ENCODE measurements at places on chromosomes 2 and 18. TPM values are rescaled to one million over a fixed set of nuclear protein-coding genes. Genes with fewer than 3 reads are reported as not detected.

The POLR1B gene
- 18.9 TPM for polyA plus RNA-seq

DNA sequence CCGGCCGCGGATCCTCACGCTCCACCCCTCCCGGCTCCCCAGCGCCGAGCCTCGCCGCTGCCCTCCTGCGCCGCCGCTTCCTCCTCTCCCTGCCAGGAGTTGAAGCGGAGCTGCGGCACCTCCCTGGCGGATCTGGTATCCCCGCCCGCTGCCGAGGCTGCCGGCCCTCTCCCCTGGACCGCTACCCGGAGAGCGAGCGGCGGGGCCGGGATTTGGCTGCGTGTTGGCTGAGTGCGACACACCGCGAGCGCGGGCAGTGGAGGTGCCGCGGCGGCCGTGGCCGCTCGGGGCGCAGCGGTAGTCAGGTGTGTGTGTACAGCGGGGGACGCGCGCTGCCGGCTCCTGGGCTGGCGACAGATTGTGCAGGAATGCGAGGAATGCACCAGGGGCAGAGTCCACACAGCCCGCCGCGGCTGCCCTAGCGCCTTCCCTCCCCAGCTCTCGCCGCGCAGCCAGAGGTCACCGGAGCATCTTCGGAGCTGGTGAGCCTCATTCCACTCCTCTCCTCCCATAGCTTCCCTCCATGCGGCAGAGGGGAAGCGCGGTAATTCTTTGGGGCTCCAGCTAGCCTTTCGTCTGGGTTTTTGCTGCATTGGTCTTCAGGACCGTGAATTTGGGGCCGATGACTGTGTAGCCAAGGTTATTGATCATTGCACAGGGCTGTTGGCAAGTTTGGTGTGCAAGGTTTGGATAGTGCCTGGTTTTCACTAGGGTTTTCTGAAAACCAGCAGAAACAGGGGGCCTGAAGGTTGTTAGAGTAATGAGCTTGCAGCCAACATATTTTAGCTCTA lies 1.3 kb downstream of the PKP4 start:
- peak; percentile 65 for DNase-seq

DNA sequence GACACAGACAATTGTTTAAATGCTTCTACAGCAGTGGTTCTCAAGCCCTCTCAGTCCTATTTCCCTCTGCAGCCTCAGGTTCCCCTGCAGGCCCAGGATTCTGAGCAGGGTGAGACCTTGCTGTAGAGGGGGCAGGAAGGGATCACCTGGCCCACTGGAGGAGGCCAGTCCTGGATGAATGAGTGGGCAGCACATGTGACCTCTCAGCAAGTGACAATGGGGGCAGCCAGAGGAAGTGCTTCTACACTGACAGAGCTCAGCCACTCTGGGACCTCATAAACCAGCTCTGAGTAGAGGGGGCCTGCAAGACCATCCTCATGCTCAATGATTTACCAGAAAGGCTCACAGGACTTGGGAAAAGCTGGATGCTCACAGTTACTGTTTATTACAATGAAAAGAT lies 63.2 kb downstream of the ASB1 start:
- DNase-seq: no peak

- no peak for DNase-seq
Measured at GRCh38 chr2:175931805-175932204, 70.3 kb downstream of the LNPK start.

GRCh38 chr2:24576617-24577016 lies 85.6 kb downstream of the NCOA1 start:
- no peak for DNase-seq

The PRKAG3 gene
- not detected for polyA plus RNA-seq

GRCh38 chr2:101450965-101451364 lies 23.9 kb downstream of the RFX8 start:
- DNase-seq: no peak

- DNase-seq: no peak
Measured at GRCh38 chr2:26860211-26860850, 12.4 kb downstream of the DPYSL5 start.

GRCh38 chr2:36337354-36337753 lies 18.2 kb upstream of the CRIM1 start:
- DNase-seq: no peak

The DRC1 gene
- polyA plus RNA-seq: 0.21 TPM

DNA sequence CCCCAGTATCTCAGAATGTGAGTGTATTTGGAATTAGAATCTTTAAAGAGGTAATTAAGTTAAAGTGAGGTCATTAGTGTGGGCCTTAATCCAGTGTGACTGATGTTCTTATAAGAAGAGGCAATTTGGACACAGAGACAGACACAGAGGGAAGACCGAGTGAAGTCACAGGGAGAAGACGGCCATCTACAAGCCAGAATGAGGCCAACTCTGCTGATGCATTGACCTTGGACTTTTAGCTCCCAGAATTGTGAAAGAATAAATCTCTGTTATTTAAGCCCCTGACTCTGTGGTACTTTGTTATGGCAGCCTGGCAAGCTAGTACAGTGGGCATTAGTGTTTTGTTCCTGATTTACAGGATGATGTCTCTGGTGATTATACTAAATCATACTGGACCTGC lies 64.6 kb downstream of the LTBP1 start:
- DNase-seq: no peak

- no peak for DNase-seq
Measured at GRCh38 chr2:240155745-240156390, 15.4 kb upstream of the OTOS start.

- DNase-seq: no peak
Measured at GRCh38 chr2:37718515-37719161, 47.2 kb upstream of the CDC42EP3 start.

- no peak for DNase-seq
Measured at GRCh38 chr2:19580264-19580663, 221.8 kb upstream of the OSR1 start.

DNA sequence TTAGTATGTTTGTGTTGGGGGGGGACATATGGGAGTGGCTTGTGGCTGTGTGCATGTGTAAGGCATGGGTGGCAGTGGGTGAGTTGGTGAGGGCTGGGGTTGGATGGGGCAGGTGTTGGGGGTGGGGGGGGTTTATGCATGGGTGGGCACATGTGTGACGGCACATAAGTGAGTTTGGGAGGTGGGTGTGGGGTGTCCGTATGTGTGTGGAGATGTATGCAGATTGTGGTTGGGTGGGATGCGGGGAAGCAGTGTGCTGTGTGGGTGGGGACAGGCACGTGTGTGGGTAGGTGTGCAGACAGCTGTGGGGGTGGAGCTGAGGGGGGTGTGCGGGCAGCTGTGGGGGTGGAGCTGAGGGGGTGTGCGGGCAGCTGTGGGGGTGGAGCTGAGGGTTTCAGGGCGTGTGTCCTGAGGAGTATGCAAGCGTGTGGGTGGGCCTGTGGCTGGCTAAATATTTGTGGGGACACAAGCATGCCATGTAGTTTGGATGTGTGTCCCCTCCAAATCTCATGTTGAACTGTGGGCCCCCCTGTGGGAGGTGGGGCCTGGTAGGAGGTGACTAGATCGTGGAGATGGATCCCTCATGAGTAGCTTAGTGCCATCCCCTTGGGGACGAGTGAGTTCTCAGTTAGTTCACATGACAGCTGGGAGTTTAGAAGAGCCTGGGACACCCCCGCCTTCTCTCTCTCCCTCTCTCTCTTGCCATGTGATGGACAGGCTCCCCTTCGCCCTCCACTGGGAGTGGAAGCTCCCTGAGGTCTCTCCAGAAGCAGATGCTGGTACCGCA lies 59.4 kb downstream of the ANKMY1 start:
- no peak for DNase-seq

DNA sequence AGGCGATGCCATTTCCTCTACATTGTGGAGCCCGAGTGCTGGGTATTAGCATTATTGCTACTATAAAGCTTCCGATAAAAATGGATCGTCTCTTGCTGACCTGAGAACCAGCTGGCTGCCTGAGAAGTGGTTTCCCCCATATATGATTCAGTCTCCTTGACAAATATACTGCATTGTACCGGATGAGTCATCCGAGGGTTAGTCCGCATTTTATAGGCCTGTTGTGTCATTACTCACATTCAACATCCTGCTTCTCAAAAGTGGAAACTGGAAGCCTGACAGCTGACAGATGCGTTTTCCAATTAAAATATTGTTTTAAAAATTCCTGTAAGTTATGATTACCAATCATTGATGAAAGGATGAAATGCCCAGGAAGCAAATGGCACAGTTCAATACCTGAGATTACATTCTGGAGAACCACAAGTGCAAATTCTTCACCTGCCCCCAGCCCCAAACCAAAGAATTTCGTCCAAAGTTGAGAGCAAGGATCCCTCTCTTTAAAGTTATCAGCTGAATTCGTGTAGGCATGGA lies 65.7 kb downstream of the SPRED2 start:
- peak; percentile 93 for DNase-seq

DNA sequence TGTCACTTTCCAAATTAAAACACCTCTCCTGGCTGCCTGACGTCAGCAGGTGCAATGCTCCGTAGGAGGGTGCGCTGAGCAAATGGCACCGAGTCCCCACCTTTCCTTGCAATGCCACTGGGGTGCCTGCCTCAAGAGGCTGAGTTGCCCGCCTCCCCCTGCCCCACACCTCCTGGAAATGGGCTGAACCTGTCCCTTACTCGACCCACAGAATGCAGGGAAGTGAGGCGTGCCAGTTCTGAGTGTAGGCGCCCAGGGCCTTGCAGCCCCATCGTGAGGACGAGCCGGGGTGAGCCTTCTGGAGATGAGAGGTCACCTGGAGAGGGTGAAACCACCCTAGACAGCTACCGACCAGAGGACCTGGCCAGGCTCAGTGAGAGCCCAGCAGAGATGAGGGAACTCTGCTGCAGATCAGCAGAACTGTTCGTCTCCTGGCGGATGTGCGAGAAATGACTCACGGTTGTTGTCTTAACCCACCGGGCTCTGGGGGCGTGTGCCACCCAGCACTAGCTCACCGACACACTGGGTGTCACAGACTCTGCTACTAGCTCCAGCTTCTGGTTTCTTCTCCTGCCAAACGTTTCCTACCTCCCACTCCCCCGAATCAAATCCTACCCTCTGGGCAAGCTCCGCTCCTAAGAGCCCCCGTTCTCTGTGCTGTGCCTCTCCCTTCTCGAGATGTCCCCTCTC lies 168.7 kb upstream of the HDAC4 start:
- no peak for DNase-seq

DNA sequence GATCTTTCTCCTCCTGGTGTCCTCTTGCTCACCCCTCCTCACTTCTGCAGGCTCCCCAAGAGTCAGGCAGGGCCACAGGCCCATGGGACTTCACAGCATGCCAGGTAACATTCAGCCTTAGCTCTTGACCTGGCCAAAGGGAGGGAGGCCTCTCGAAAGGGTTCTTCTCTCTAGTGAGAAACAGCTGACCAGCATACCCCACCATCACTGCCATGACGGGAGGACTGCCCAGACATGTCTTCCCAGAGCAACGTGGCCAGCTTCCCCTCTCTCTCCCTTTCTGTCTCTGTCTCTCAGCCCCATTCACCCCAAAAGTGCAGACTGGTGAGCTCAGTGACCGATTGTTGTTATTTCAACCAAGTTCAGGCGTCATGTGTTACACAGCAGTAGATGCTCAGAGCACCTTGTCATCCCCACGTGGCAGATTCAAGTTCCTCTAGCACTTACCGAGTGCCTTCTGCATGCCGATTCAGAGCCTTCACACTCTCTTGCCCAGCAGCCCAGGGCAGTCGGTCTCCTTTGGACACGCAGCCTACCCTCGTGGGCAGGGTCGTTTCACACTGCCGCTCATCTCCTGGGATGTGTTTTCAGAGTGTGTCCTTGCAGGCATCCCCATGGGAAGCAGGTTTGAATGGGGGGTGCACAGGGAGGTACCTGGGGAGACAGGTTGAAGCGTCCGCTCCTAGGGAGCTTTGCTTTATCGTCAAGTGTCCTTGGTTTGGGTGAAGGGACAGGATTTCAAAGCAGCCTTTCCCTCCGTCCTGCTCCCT lies 259.9 kb downstream of the NDUFA10 start:
- no peak for DNase-seq

The SSB gene
- 255 TPM for polyA plus RNA-seq

- DNase-seq: peak; percentile 31
Measured at GRCh38 chr2:189835855-189836558, 51.8 kb downstream of the PMS1 start.

DNA sequence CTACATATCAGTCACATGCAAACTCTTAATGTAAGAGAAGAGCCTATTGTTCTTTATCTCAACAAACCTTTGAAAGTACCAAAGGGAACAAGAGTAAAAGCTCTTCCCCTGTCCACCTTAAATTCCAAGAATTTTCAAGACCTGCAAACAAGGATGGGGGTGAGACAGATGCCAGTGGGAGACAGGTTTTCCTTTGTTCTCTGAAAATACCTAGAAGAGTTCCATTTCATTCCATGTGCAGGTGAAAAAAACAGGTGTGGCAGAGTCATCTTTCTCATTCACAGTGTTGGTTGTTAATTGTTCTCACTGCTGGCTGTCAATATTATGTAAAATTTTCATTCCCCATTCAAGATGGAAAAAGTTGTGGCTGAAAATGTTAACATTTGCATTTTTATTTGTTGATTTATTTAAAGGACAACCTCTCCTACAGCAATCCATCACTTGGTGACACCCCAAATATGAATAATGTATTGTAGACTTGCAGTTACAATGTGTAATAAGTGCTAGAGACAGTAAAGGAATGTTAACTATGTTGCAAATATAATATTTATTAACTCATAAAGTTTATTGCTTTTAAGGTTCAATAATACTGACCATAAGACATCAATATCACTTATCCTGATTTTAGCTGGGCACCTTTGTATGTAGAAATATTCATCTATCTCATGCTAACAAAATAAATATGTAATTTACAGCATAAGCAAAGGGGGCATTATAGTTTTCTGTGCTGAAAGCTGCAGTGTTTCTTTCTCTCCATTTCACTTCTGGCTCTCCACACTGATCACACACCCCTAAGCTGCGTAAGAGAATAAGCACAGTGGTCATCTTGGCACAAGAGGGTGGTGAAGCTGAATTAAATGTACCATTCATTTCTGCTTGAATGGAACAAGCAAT lies 347.0 kb downstream of the KIAA1328 start:
- DNase-seq: no peak

GRCh38 chr18:63312737-63313395 lies 6.7 kb downstream of the BCL2 start:
- DNase-seq: no peak

The KCTD18 gene
- polyA plus RNA-seq: 12.2 TPM

- no peak for DNase-seq
Measured at GRCh38 chr2:17052001-17052400, 386.4 kb upstream of the CYRIA start.

GRCh38 chr2:33607251-33607721 lies 8.2 kb upstream of the FAM98A start:
- DNase-seq: no peak

DNA sequence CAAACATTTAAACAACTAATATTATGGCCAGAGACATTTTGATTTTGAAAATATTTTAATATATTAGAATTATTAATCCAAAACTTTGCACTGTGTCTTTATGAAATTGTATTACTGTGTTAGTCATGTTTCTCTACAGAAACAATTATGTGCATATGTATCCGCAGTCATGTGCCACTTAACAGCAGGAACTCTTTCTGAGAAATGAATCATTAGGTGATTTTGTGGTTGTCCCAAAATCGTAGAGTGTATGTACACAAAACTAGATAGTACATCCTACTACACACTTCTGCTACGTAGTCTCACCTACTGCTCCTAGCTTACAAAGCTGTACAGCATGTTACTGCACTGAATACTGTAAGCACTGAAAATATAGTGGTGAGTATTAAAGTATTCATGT lies 479.2 kb upstream of the DSEL start:
- no peak for DNase-seq

GRCh38 chr2:68465081-68465916 lies 1.8 kb downstream of the FBXO48 start:
- DNase-seq: no peak

The CPLX4 gene
- polyA plus RNA-seq: not detected

All from A549 (cell line).